ENCODE measurements at places on chromosomes 11 and 22. TPM values are rescaled to one million over a fixed set of nuclear protein-coding genes. Genes with fewer than 3 reads are reported as not detected.

SC5D gene
- 12.1 TPM for total RNA-seq

ARHGAP8 gene
- 1.1 TPM for total RNA-seq

GPHA2 gene
- not detected for total RNA-seq

LRRC74B gene
- not detected for total RNA-seq

DRICH1 gene
- total RNA-seq: 0.36 TPM

PRMT3 gene
- 39.1 TPM for total RNA-seq

KRTAP5-8 gene
- total RNA-seq: not detected

TOP3B gene
- 12.6 TPM for total RNA-seq

ZNF214 gene
- 0.81 TPM for total RNA-seq

PLEKHA7 gene
- 46.8 TPM for total RNA-seq

Data from A549 treated with Hydrocortisone at 1 μM for 4 hours (cell line).